ENCODE measurements at places on chromosomes 3 and 15.

DNA sequence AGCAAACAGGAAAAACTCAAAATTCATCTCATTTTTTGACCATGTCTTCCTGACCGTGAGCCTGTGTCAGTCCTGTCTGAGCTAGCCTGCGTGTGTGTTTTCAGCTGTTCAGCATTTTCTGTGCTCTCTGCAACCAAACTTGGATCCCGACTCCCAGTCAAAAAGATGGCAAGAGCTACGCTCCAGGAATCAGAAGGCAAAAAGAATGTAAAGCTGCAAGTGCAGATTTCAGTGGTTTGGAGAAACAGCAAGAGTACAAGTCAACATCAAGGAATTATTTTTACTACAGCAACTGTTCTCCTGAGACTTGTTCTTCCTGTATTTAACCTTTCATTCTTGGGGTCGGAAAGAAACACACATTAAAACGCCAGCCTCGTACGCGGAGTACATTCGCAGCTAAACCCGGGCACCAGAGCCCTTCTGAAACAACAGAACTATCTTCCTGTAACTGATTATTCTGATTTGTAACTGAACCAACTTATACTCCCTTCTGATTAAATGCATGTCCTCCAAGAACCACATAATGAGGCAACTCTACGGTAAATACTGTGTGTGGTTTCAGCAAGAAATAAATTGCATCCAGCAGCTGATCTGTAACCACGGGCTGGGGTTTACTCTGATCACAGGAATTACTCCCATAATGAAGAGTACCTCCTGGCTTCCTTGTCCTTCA is 107.4 kb downstream of the LRIG1 start:
- DNase-seq: no peak

DNA sequence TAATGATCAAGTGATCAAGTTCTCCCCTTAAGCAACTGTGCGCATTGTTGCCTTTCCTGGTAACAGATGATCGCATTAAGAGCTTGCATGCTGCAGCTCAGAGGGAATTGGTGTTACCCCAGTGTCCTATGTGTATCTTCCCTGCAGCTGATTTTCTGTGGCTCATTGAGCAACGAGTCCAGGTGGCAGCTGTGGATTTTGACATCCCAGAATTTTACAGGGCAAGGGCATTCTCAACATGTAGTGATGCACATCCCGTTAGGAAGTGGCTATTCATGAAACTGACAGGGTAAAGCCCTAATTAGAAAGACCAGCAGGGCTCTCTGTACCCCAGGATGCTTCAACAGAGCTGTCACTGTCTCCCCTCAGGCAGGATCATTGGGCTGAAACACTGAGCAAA is 232.8 kb downstream of the AGBL1 start:
- no peak for DNase-seq

GRCh38 chr3:123694366-123695087 is 109.7 kb upstream of the HACD2 start:
- DNase-seq: no peak

DNA sequence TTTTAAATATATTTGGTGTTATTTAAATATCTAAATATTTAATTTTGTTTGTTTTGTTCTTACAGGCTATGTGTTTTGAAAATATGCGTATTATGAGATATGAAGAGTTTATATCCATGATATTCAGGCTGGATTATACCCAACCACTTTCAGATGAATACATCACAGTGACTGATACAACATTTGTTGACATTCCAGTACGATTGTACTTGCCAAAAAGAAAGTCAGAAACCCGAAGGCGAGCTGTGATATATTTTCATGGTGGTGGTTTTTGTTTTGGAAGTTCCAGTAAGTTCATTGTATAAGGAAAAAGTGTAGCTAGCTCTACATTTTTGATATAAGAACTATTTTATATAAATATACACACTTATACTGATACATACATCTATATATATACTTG is 6.9 kb downstream of the AADACL2 start:
- DNase-seq: no peak

DNA sequence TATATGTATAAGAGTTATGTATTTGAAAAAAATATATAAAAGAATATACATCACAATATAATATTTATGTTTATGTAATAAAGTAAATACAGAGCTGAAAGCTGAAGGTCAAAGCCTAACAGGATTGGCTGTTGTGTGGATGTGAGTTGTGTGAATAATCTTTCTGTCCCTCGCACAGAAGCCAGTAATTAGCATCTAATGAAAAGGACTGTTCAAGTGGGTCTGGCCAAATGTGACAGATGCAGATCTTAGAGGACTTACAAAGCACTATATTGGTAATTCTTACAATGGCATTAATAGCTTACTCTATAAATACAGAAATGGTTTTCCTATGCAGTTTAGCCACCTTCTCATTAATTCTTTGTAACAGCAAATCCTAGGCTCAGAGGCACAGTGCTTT is 2.4 kb downstream of the MKRN3 start:
- DNase-seq: no peak

- no peak for DNase-seq
These were observed 46.1 kb downstream of the PIK3R4 start for GRCh38 chr3:130700541-130700940.

- no peak for DNase-seq
These were observed 611 bp downstream of the CTDSPL2 start for GRCh38 chr15:44427756-44428724.

GRCh38 chr3:132593241-132593946 is 3.7 kb upstream of the ACKR4 start:
- no peak for DNase-seq

DNA sequence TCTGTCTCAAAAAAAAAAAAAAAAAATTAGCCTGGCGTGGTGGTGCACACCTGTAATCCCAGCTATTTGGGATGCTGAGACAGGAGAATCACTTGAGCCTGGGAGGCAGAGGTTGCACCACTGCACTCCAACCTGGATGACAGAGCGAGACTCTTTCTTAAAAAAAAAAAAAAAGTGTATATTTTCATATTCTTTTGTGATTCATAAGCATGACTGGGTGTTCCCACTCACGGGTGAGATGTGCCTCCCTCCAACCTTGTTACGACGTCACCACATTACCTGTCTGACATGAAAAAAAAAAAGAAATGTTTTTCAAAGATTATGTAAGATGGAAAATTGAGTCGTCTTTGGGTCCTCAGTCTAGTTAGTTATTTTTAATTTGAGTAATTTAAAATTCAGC is 56.8 kb downstream of the TMEM41A start:
- no peak for DNase-seq

DNA sequence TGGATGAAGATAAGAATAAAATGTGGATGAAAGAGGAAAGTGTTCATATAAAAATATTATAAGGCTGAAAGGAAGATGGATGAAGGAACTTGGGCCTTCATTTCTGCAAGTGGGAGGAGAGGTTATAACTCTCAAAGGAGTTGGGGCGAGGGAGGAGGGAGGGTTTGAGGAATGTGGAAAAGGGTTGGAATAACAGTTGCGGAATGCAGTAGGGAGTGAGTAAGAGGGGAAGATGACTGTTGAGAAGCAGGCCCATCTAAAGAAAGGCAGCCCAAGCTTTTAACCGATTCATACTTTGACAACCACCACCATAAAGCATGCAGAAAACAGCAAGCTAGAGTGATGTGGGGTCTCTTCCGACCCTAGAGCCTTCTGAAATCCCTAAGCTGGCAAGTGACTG is 8.3 kb upstream of the TM4SF4 start:
- no peak for DNase-seq

GRCh38 chr3:113275258-113275556 is 63.9 kb downstream of the BOC start:
- no peak for DNase-seq

GRCh38 chr3:87810452-87811016 is 248.3 kb downstream of the CGGBP1 start:
- DNase-seq: no peak
